ENCODE measurements at places on chromosomes 4 and X.

GRCh38 chrX:129959493-129959832, 23.0 kb upstream of the BCORL1 start:
- no peak for DNase-seq

- DNase-seq, result peak; percentile 38
Observed at GRCh38 chrX:14030174-14030530, 460 bp upstream of the GEMIN8 start.

DNA sequence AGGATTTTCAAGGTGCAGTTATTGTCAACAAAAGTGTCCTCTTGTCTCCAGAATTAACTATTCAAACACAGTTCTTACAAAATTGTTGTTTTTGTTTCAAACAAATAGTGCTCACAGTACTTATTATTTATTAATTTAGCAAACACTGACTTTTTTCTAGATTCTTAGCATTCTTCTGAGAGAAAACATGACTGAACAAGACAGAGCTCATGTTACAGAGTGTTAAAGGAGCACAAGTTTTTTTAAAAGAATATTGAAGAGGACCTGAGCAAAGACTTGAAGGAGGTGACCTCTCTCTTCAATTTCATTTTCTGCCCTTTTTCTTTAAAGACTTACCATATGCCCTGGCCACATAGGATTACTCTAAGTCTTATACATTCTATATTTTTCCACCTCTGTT, 2220.3 kb upstream of the AGA start:
- DNase-seq, result no peak

DNA sequence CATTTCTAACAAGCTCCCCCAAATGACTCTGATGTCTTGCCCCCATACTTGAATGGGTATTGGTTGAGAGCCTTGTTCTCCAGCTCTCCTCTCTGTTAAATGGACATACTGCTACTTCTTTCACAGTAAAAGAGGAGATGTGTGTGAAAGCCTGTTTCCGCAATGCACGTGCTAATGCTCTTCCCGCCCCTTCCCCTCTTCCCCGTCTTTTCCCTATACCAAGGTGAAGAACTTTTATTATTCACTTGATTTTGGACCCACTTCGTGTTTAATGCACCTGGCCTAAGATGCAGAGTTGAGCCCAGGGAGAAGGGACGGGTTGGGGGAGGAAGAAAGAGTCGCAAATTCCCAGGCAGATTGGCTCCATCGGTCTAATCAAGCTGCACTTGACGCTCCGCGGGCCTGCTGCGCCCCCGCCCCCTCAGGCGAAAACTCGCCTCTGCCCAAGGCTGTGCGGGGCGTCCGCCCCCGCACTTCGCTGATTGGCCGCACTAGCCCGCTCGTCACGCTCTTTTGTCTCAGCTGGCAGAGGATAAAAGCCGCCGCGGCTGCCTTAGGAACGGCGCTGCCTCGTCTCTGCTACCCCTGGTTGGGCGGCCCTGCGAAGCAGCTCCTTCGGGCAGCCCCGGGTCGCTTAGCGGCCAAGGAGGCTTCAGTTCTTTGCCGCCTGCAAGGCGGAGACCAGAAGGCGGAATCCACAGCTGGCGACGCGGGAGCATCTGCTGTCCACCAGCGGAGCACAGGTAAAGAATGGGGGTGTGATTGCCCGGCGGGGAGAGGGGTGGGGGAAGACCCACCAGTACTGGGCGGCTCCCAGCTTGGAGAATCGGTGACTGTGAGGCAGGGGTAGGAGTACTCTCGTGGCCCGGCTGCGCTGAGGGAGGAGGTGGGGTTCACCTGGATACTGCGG, at the start of gene ZCCHC12:
TSS of gene ZCCHC12 (plus strand) at position 562 of the 910 bp plus-strand sequence. CDS start 1,421 bp downstream, outside the sequence.
- DNase-seq, result peak; percentile 49

GRCh38 chr4:6916587-6917460, 7.2 kb downstream of the TBC1D14 start:
- no peak for DNase-seq

GRCh38 chrX:154541896-154542722, 4.5 kb downstream of the G6PD start:
- DNase-seq, result peak; percentile 81

All from AG08395 (cell line).